Heart left ventricle (tissue), 16 donors: ENCODE measurements at places on chromosomes 12 and 14. TPM values are rescaled to one million over a fixed set of nuclear protein-coding genes. Genes with fewer than 3 reads are reported as not detected.

POU6F1 gene
- 6.8 TPM for total RNA-seq

CHGA gene
- not detected for total RNA-seq

DNA sequence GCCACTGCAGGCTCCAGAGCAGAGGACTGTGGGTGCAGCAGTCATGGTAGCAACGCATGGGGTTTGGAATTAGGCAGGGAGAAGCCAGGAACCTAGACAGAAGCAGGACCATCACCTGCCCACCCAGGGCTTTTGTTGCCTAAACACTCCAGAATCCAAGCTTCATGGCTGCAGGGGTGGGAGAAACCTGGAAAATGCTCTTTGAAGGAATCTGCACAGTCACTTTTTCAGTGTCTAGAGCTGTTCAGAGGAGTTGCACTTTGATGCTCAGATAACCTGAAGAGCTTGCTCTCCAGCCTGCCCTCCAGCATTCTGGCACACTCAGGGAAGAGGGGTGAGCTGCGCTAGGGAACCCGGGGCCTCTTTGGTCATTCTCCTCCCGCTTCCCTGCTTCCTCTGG lies 1.6 kb upstream of the CELA1 start:
- no peak for DNase-seq

- DNase-seq = no peak
Measured at GRCh38 chr12:39037115-39037514, 131.7 kb upstream of the CPNE8 start.

GRCh38 chr14:99619835-99620834 lies 16.1 kb upstream of the CCDC85C start:
- DNase-seq = peak; percentile 53

DNA sequence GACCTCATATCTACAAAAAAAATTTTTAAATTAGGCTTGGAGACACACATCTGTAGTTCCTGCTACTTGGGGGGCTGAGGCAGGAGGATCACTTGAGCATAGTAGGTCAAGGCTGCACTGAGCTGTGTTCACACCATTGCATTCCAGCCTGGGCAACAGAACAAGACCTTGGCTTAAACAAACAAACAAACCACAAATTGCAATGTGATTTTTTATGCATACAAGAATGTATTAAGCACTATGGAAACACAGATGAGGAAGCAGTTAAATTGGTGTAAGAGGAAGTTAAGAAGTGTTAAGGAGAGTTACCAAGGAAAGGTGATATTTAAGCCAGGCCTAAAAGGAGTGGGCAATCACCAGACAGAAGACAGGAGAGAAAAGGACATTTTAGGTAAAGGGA lies 83.6 kb upstream of the HECTD1 start:
- no peak for DNase-seq
